ENCODE measurements at places on chromosomes 4 and X. TPM values are rescaled to one million over a fixed set of nuclear protein-coding genes. Genes with fewer than 3 reads are reported as not detected.

The APELA gene
- not detected for total RNA-seq

The KIF4A gene
- 0.21 TPM for total RNA-seq

The ZCCHC18 gene
- 0.24 TPM for total RNA-seq

The SLC10A7 gene
- 26.8 TPM for total RNA-seq

The SLC6A14 gene
- total RNA-seq: not detected

The HERC5 gene
- total RNA-seq: 14.0 TPM
